CD4-positive, alpha-beta T cell (primary cell): ENCODE measurements at places on chromosomes 13 and 19.

GRCh38 chr13:56134524-56134923 is 1006.2 kb upstream of the PRR20A start:
- no peak for DNase-seq

DNA sequence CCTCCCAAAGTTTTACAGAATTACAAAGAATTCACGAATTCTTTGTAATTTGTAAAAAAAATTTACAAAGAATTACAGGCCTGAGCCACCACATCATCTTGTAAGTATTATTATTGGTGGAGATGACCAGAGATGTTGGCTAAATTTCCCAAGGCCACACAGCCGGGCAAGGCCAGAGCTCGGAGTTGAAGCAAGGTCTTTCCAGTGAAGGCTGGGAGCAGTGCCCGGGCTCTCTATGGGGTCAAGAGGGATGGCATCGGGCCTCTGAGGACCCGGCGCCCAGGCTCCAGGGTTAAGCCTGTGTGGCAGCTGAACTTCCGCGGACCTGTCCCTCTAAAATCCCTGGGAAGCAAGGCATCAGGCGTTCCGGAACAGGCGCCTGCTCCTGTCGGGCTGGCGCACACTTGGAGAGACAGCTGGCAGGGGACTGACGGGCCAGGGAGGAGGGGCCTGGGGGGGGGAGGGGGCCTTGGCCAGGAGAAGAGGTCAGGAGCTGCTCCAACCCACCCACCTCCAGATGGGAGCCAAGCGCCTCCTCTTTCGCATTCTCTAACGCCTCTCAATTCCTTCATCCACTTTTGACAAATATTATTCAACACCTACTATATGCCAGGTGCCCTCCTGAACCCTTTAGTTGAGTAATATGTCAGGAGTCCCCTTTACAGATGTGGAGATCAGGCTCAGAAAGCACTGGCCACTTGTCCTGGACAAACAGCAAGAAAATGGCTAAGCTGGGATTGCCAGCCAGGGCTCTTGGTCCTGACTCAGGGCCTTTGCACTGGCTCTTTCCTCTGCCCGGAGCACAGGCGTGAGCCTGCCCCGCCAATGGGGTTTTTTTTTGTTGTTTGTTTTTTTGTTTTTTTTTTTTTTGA is 36.8 kb upstream of the SEMA6B start:
- no peak for DNase-seq

- DNase-seq = no peak
Observed at GRCh38 chr19:55066107-55066709, 3.3 kb upstream of the RDH13 start.

DNA sequence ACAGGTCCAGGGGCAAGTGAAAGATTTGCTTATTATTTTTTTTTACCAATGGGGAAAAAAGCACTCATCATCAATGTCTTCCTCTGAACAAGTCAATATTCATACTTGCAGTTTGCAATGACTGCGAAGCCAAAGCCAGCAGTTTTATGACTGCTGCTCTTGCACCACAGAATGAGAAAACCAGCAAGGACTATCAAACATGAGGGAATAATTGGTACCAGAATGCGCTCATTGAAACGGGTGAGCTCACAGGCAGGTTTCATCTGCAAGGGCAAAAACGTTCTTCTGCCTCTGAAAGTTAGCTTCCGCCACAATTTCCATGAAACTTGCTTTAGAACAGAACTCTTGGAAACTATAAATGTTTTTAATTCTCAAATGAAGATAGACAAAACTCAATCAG is 5.5 kb downstream of the DLEU7 start:
- no peak for DNase-seq

DNA sequence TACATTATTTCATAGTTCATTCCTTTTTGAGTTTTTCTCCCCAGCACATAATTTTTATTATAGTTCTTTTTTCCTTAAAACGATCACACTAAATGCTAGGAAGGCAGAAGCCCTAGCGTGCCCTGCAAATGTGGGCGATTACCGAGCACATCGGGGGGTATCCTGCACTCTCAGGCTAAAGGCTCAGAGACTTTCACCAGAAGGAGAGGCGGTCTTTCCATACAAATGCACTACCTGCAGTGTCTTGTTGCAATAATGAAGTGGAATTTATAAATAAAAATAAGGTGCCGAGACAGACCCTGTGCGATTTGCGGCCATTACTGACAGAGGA is 29.3 kb upstream of the SPACA7 start:
- DNase-seq = no peak

GRCh38 chr13:24129914-24130774 is 30.4 kb upstream of the SPATA13 start:
- no peak for DNase-seq

DNA sequence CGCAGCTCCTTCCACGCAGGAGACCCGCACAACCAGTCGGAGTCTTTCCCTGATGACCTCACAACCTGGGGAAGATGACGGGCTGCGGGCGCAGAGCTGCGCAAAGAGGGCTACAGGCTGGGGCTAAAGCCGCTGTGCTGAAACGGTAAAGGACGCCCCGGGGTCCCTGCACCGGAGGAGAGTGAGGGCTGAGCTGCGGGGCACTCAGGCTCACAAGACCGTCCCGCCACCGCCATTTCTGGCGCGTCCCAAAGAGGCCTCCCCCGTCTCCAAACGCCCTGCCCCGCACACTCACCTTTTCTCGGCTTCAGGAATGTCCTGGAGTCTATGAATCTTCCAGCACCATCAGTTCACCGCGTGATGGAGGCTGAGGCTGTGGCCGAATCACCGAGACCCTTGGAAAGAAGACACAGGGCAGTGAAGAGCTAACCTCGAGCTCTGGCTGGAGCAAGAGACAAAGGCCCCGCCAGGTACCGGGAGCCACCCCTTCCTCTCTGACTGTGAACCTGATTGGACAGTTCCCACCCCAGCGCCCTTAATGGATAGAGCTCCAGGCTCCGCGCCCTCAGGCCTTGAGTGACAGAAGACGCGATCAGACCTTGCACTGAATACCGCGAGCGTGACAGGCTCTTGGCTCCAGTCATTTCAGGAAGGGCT is 41.8 kb upstream of the ZNF429 start:
- DNase-seq = peak; percentile 54

- DNase-seq = no peak
Observed at GRCh38 chr13:73421310-73421912, 362.6 kb downstream of the KLF5 start.

- DNase-seq = no peak
Observed at GRCh38 chr13:72804301-72804700, 22.4 kb downstream of the PIBF1 start.

- DNase-seq = no peak
Observed at GRCh38 chr13:113792886-113793717, 34.1 kb downstream of the TMEM255B start.

DNA sequence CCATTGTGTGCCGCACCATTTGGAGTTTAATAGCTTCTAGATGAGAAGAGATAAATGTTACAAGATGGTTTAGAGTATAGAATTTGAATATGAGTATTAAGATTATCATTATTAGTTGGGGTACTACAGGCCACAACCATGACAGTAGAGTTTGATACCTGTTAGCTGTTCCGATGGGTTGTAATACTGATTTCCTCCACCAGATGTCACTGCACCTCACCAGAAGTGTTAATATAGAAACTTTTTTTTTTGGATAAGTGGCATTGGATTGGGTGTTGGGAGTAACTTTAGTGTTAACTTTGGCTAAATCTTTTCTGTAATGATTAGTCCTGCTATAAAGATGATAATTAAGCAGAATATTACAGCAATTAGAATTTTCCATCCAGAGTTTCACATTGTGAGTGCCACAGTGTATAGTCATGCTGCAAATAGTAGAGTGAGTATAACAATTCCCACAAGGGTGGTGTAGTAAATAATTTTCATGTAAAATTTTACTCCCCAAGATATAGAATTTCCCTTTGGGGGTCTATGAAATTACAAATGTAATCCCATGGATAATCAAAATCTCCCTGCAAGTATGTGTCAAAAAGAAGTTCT is 56.3 kb downstream of the PSG3 start:
- DNase-seq = no peak

DNA sequence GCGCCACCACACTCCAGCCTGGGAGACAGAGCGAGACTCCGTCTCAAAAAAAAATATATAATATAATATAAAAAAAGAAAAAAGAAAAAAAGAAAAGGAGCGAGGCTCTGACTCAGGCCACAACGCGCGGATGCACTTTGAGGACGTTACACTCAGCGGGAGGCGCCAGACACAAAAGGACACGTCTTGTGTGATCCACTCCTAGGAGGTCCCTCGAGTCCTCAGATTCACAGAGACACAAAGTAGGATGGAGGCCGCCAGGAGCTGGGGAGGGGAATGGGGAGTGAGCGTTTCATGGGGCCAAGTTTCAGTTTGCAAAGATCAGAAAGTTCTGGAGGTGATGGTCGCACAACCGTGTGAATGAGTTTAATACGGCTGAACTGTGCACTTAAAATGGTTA is 8.5 kb upstream of the ABHD17A start:
- DNase-seq = no peak

DNA sequence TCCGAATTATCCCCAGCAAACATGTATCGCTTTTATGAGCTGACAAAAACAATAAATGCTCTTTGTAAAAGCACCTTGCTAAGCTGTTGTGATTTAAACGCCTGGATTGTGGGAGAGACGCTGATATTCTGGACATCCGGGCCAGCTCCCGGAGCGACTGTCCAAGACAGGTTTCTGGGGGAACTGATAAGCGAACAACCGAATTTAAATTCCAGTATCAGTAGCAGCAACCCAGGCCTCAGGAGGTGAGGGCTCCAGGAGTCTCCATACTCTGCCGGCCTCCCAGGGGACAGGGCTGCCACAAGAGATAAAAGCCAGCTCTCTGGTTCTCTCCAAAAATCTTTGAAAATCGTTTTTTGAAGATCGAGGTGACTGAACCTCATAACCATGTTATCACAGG is 50.3 kb upstream of the VSTM2B start:
- DNase-seq = no peak

GRCh38 chr19:30577551-30578105 is 205.4 kb downstream of the ZNF536 start:
- DNase-seq = no peak

DNA sequence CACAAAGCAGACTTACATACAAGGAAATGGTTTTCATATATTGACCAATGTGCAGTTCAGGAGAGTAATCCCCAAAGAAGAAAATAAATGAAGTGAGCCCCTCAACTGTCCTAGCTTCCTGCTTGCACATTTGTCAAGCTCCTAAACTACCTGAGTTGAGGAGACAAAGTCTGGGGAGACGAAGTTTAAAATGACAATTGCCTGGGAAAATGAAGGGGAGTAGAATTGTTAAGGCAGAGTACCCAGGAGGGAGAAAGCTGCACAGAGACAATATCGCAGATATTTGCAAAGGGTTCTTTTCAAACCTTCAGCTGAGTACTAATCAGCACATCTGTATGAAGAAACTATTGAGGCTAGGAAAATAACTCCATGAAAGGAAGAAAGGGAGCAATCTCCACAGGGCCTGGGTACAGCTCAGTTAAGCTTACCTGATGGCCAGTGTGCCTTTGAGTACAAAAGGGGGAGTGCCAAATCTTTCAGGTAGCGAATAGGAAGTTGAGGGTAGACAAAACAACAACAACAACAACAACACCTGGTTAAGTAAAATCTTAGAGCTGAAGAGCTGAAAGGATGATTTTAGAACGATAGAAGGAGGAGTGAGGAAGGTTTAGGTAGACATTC is 1700.1 kb upstream of the PRR20A start:
- DNase-seq = no peak

DNA sequence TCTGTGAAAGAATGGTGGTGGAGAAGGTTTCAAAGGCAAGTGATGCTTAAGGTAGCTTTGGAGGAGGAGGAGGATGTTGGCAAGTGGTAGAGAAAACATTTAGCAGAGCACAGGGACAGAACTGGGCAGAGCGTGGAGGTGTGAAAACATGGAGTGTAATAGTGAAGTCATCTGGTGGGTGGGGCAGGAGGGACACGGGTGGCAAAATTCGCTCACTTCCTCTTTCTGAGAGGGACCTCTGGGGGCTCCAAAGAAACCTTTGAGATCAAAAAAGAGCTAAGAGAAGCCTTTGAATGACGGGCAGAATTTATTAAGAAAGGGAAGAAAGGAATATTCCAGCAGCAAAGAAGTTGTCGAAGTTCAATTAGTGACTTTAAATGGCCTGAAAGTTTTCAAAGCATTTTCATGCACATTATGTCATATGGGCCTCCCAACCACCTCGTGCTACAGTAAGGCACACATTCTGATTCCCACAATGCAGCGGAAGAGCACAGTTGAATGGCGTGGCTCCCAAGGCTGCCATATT is 82.8 kb downstream of the STARD13 start:
- DNase-seq = no peak

DNA sequence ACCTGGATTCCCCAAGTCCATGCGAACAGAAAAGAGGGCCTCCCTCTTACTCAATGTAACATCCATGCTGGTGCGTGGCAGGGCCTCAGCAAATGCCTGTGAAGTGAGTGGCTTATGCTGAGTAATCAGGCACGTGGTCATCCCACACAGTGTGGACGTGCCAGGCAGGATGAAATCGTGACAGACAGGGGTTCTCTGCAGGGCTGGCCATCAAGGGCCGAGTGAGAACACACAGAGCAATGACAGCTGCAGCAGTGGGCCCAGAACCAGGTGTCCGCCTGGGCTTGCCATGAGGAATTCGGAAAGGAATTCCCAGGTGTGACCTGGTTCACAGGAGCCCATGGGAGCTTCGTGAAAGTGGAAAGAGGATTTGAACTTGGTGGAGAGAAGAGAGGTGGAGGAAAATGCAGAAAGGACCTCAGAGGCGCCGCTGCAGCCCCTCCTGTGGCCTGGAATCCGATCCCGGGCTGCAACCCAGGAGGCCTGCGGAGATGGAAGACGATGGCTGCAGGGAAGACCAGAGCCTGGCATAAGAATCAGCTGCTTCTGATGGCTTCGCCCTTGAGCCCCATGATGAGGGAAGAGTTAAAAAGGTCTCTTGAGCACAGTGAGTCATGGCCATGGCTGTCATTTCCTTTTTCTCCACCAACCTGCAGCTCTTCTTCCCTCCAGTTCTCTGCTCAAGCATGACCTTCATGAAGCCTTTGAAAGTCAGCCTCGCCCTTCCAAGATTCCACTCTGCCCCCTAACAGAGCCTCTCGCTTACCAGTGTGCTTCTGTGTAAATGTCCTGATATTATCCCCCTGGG is 34.6 kb upstream of the SOX1 start:
- no peak for DNase-seq

GRCh38 chr13:44759384-44760360 is 183.5 kb upstream of the TSC22D1 start:
- DNase-seq = no peak
